Progenitor cell of endocrine pancreas (in vitro differentiated cells): ENCODE measurements at places on chromosomes 16 and 17. TPM values are rescaled to one million over a fixed set of nuclear protein-coding genes. Genes with fewer than 3 reads are reported as not detected.

DNA sequence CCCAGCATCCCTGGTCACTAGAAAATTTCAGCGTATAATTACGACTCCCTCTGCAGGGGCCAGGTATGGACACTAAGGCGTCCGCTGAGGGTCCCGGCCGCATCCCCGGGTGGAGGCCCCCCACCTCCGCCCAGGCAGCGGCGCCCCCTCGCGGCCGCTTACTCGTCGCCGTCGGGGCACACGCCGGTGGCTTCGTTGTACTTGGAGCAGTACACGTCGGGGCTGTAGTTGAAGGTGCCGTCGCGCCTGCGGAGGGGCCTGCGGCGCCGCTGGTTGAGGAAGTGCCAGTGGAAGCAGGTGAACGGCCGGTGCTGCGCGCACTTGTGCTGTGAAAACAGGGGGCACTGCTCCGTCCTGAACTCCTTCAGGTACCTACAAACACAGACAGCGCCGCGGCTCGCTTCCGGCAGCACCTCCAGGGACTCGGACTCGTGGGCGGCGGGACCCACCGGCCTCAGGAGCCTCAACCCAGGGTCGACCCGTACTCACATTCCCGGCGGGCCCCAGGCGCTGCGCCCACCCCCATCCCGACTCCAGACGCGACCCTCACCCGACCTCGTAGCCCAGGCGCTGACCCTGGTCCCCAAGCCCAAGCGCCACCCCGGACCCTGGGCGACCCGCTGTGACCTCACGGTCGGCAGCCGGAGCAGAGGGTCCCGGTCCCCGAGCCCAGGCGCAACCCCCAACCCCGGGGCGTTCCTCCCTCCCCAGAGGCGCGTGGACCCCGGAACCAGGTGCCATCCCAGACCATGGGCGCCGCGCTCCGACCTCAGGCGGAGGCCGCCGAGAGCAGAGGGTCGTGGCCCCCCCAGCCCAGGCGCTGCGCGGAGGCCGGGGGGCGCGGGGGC, 596 bp downstream of the UNKL start:
- H3K4me1 ChIP-seq: peaks cover 5% of the 10 kb centered on the region
- no peaks in the 10 kb centered on the region for H3K27me3 ChIP-seq
- peak overlapping the region; percentile 76 for H3K4me3 ChIP-seq
- peak overlapping the region; percentile 62 for H3K27ac ChIP-seq
- peak; percentile 56 for DNase-seq

DNA sequence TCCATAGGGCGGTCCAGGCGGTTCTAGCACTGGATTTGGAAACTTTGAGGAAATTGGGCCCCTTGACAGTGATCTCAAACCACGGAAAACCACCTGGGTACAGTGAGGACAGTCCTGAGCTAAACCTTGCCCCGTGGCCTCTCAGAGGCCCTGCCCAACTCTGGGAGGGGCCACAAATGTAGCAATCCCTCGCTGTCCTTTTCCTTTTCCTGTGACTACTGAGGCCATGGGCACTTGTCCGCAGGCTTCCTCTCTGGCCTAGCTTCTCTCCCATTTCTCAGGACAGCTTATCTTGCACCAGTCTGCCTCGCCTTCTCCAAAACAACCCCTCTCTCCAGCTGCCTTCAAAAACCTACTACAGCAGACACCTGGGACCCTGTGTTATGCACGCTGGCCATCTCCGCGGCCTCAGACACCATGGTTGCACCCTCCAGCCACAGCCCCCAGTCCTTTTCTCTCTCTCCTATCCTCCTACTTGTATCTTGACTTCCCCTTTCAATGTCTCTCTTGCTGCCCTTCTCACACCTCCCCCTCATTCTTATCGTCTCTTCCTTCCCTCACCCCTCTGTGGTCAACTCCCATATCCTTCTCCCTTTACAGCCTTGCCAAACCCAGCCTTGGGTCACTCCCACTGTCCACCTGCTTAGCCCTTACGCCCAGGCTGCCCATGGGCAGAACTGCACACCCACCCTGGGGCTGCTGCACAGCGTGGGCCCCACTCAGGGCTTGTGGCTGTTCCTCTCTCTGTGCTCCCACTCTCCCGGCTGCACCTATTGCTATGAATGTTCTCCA, 7.6 kb downstream of the SCPEP1 start:
- no peaks in the 10 kb centered on the region for H3K27me3 ChIP-seq
- H3K4me3 ChIP-seq: no peak overlapping the region
- H3K4me1 ChIP-seq: peaks cover 6% of the 10 kb centered on the region
- H3K36me3 ChIP-seq: peaks cover 21% of the 10 kb centered on the region
- H3K27ac ChIP-seq: no peak overlapping the region

DNA sequence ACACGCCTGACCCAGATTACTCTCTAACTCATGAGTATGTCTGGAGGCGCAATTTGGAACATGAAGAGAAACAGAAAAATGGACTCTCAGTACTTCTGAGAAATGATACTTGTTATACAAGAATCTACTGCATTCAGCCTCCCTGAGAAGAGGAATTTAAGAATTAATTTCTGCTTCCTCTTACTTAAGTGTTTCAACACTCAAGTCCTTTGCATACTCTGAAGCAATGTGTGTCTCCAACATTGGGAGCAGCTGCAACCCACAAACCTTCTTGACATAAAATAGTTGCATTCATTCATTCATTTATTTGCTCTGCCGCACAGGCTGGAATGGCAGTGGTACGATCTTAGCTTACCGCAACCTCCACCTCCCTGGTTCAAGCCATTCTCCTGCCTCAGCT, 199.8 kb downstream of the NPIPA7 start:
- peaks cover 1% of the 10 kb centered on the region for H3K36me3 ChIP-seq
- H3K27ac ChIP-seq: no peak overlapping the region
- H3K4me3 ChIP-seq: no peak overlapping the region
- no peaks in the 10 kb centered on the region for H3K27me3 ChIP-seq
- DNase-seq: no peak
- no peaks in the 10 kb centered on the region for H3K4me1 ChIP-seq

GRCh38 chr17:36687736-36688135, 86.4 kb downstream of the MRM1 start:
- no peaks in the 10 kb centered on the region for H3K36me3 ChIP-seq
- peaks cover 5% of the 10 kb centered on the region for H3K4me1 ChIP-seq
- no peak overlapping the region for H3K4me3 ChIP-seq
- DNase-seq: no peak
- no peak overlapping the region for H3K27ac ChIP-seq

DNA sequence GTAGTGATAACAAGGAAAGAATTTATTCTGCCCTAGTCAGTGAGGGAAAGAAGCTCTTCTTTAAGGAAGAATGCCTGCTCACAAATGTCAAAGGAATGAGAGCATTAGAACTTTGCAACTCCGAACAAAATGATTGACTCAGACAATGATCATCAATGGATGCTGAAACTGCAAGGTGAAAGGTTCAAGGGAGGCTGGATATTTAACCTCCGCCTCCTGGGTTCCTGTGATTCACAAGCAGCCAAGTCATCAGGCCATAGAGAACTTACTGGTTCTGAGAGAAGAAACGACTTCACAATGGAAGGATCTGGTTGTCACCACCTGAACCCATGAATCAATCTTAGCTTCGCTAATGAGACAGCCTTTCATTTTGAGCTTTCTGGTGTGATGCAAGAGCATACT, 16.0 kb upstream of the SCNN1B start:
- DNase-seq: no peak
- H3K27me3 ChIP-seq: peaks cover 5% of the 10 kb centered on the region
- H3K4me3 ChIP-seq: no peak overlapping the region
- no peak overlapping the region for H3K27ac ChIP-seq
- no peaks in the 10 kb centered on the region for H3K4me1 ChIP-seq
- H3K36me3 ChIP-seq: no peaks in the 10 kb centered on the region

DNA sequence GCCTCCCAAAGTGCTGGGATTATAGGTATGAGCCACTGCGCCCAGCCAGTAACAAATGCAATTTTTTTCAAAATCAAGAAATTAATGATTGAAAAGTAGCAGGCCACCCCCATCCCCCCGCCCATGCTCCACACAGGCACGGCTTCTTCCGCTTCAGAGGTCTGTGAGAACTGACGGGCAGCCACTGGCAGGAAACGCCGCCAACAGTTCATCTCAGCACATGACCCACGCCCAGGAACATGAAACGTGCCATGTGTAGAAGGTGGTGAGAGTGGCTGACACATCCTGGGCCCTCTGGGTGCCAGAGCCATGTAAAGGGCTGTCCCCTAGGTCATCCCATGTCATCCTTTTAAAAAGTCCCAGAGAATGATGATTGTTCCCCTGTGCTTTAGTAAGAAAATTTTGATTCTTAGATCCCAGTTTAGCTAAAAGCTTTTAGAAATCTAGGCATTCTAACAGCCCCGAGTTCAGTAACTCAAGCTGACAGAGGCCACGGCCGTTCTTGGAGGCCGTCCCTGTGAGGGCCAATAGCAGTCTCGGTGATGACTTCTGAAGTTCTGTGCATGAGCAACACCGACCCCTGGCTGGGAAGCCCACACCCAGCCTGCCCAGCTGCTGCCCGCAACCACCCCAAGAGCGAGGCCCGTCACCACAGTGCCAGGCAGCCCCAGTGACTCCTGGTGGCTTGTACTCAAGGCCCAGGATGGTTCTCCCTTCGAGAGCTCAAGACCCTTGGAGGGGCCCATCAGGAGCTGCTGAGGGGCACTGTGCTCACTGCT, 52.1 kb downstream of the KLHDC4 start:
- H3K4me3 ChIP-seq: no peak overlapping the region
- peaks cover 4% of the 10 kb centered on the region for H3K27me3 ChIP-seq
- no peak overlapping the region for H3K27ac ChIP-seq
- H3K36me3 ChIP-seq: peaks cover 19% of the 10 kb centered on the region
- no peaks in the 10 kb centered on the region for H3K4me1 ChIP-seq
- DNase-seq: no peak

GRCh38 chr17:57595947-57596695, 149.0 kb downstream of the CCDC182 start:
- H3K27me3 ChIP-seq: no peaks in the 10 kb centered on the region
- DNase-seq: no peak
- peaks cover 16% of the 10 kb centered on the region for H3K4me1 ChIP-seq
- H3K27ac ChIP-seq: peak overlapping the region; percentile 66
- no peak overlapping the region for H3K4me3 ChIP-seq

DNA sequence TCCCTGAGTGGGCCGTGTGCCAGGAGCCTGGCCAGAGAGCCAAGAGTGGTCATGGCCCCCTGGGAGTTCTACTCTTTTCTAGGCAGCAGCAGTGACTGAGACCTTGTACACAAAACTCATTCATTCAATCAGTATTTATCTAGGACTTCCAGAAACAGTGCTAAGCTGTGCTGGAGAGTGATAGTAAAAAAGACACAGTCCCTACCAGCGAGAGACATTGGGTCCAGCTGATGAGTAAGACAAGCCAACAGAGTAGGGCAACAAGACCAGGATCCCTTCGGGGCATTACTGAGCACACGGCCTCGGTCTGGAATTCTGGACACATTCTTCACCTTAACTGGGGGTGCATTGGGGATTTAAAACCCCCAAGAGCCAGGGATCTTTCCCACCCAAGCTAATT, 20.2 kb downstream of the CBX4 start:
- H3K4me1 ChIP-seq: peaks cover 24% of the 10 kb centered on the region
- no peak for DNase-seq
- H3K27ac ChIP-seq: no peak overlapping the region
- no peak overlapping the region for H3K4me3 ChIP-seq
- H3K36me3 ChIP-seq: no peaks in the 10 kb centered on the region

- DNase-seq: no peak
- no peak overlapping the region for H3K4me3 ChIP-seq
- no peak overlapping the region for H3K27ac ChIP-seq
- peaks cover 11% of the 10 kb centered on the region for H3K27me3 ChIP-seq
Observed at GRCh38 chr16:67183284-67183626, 508 bp downstream of the MATCAP1 start.

GRCh38 chr16:78364556-78364880, 265.1 kb downstream of the WWOX start:
- peaks cover 8% of the 10 kb centered on the region for H3K4me1 ChIP-seq
- H3K36me3 ChIP-seq: no peaks in the 10 kb centered on the region
- no peak for DNase-seq

DNA sequence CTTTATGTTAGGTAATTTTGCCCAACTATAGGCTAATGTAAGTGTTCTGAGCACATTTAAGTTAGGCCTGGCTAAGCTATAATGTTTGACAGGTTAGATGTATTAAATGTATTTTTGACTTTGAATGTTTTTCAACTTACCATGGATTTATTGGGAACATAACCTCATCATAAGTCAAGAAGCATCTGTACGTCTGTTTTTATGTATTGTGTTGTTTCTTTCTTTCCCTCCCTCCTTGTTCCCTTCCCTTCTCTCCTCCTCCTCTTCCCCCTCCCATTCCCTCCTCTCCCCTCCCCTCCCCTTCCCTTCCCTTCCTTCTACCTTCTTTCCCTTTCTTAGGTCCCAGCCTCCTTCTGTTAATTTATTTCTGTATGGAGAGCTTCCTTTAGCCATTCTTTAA, 9.2 kb downstream of the CFAP97D1 start:
- no peak overlapping the region for H3K4me3 ChIP-seq
- DNase-seq: no peak
- no peak overlapping the region for H3K27ac ChIP-seq
- H3K36me3 ChIP-seq: no peaks in the 10 kb centered on the region

GRCh38 chr16:78230832-78231231, 131.4 kb downstream of the WWOX start:
- DNase-seq: no peak
- peaks cover 7% of the 10 kb centered on the region for H3K4me1 ChIP-seq
- no peak overlapping the region for H3K4me3 ChIP-seq
- H3K36me3 ChIP-seq: no peaks in the 10 kb centered on the region
- no peak overlapping the region for H3K27ac ChIP-seq

Gene TAC4
- total RNA-seq: not detected in 2 replicates

Gene C16orf74
- 0.42 and 0.65 TPM in 2 replicates for total RNA-seq

Gene KRTAP3-1
- total RNA-seq: not detected in 2 replicates

Gene MRC2
- total RNA-seq: 4.9 and 6.3 TPM in 2 replicates

Gene SLC16A11
- 0.84 and 1.4 TPM in 2 replicates for total RNA-seq

Gene MYOCD
- total RNA-seq: 11.6 and 19.2 TPM in 2 replicates

Gene HEATR9
- not detected in 2 replicates for total RNA-seq

Gene EVPL
- total RNA-seq: 0.05 TPM in 1 of 2 replicates, not detected in the other

Gene OR1A1
- total RNA-seq: not detected in 2 replicates
